LoVo (cell line): ENCODE measurements at places on chromosomes 2 and 18.

GRCh38 chr18:63365876-63366212 is 1.2 kb downstream of the KDSR start:
- DNase-seq: no peak

GRCh38 chr2:205719847-205720246 is 37.5 kb downstream of the NRP2 start:
- no peak for DNase-seq

- peak; percentile 42 for DNase-seq
Measured at GRCh38 chr2:102848366-102848839, 86.6 kb downstream of the TMEM182 start.

DNA sequence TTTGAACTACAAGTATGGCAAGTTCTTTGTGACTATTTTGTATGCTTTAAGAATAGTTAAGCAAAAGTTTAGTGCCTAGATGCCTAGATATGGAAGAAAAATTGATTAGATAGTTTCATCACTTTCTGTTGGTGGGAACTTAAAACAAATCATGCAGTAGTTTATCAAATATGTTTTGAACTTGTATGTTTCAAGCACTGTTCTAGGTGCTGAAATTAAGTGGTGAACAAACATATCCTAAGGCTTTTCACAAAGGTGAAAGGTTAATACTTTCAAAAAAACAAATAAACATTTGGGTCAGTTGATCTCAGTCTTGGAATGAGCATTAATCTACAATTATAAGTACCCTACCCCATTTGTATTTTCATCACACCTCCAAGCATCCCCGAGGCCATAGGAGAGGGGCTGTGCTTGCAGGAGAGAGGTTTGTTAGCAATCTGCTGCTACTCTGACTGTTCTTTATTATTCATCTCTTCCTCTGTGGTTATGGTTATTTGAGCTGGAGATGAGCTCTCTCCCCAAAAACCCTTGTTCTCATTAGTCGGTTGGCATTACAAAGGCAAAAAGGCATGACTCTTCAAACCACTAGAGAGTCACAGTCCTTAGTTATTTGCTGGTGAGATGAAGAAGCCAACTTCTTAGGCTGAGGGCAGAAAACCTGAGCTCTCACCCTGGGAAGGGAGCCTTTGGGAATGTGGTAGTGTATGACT is 103.9 kb upstream of the FHL2 start:
- no peak for DNase-seq

- DNase-seq: no peak
Measured at GRCh38 chr2:138078153-138078552, 113.9 kb downstream of the HNMT start.

DNA sequence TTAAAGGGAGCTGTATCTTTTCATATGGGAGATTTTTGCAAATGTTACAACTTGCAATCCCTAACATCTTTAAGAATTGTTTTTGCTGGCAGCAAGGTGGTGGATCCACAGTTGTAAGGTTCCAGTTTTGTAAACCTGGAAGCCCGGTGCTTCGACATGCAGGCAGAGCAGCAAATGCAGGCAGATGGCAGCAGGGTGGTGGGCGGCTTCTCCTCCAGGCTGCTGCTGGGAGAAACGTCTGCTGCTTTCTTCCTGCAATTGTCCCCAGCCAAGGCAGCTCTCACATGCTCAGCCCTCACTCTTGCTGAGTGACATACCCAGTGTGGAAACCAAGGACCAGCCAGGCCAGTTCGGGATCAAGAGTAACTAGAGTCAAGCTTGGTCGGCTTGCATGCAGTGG is 166.0 kb downstream of the SEPTIN10 start:
- DNase-seq: no peak

GRCh38 chr2:52539026-52539970 is 1228.3 kb upstream of the CHAC2 start:
- DNase-seq: no peak
